ENCODE measurements at places on chromosomes 5 and 9. TPM values are rescaled to one million over a fixed set of nuclear protein-coding genes. Genes with fewer than 3 reads are reported as not detected.
A peak's percentile ranks its signal among the peaks of the same experiment; 100 is the strongest.

The GALT gene
- 47.6 TPM for total RNA-seq

The PCDHGA7 gene
- total RNA-seq = 2.5 TPM

The ELL2 gene
- total RNA-seq = 52.1 TPM

The MELK gene
- 1.2 TPM for total RNA-seq

The RASGRF2 gene
- 5.4 TPM for total RNA-seq

The SPATA31E1 gene
- not detected for total RNA-seq

DNA sequence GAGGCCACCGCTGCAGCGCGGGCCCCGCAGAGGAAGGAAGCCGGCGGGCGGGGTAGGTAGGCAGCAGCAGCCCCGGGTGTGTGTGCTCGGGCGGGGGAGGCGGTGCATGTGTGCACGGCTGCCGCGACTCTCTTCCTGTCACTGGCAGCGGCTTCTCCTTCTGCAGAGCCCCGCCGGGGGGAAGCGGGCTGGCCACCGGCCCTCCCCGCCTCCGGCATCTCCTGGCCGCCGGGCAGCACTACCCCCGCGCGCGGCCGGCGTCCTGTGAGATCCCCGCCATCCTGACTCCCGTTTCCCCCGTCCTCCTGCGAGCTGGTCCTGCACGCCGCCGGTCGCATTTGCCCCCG, 315 bp downstream of the PIK3R1 start:
- no peak for DNase-seq

DNA sequence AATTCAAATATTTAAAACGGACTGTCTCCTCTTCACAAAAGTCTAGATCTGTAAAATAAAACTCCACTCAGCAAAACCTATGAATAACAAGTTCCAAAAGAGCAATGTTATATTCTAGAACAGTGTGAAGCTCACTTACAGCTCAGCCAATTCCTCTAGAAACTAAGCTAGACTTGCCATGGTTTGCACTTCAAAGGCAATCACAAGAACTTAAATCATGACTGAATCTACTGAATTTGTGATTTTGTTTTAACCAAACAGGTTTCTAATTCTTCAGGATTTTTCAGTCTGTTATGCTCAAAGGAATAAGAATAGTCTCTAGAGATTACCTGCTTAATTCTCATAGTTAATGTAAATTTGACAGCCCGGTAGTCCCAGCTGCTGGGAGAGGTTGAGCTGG, 1.4 kb upstream of the PKD2L2 start:
- no peak for DNase-seq

- DNase-seq = no peak
Observed at GRCh38 chr9:131747352-131747751, 7.5 kb upstream of the RAPGEF1 start.

DNA sequence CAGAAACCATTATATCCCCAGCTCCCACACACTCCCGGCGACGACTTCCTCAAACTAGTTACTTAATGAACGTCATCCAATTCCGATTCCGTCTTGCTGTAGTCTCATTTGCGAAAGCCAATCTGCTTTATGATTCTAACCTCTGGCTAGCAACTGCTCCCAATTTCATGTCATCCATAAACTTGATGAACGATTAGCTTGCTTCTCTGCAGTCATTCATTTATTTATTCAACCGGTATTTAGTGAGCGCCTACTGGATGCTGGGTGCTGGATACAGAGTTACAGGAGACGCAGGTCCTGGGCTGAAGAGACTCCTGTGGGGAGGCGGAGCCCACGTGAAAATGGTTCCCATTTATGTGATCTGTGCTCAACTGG, 46.2 kb downstream of the TSPAN17 start:
- peak; percentile 81 for DNase-seq

DNA sequence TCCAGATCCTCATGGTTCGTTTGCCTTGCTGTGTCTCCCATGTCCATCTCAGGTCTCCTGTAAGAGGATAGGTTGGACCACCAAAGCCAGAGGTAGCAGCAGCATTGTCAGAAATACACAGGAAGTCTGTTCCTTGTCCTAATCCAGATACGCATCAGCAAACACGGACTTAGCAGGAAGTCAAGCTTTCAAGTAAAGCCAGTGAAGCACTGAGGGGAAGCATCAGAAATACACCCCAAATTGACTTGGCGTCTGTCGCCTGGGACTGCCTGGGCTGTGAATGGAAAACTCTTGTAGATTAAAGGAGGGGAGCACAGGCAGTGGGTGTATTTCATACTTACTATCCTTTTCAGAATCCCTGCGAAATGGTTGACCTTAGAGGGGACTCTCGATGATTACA, 171.3 kb downstream of the PSAT1 start:
- no peak for DNase-seq

DNA sequence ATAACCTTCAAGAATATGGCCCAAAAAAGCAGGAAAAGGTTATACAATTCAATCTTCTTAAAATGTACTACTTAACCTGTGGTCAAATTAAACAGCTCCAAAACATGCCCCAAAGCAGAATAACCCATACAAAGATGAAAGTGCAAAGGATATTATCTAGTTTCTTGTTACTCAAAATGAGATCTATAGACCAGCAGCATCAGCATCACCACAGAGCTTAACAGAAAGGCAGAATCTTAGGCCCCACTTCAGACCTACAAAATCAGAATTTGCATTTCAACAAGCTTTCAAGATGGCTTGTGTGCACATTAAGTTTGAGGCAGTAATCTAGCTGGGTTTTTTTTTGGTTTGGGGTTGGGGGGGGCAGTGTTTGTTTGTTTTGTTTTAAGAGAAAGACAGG, 54.0 kb downstream of the SCAI start:
- DNase-seq = no peak

- DNase-seq = no peak
Observed at GRCh38 chr9:96121136-96121535, 180.8 kb downstream of the HSD17B3 start.

GRCh38 chr5:92177926-92178487, 794.9 kb upstream of the ARRDC3 start:
- no peak for DNase-seq

GRCh38 chr5:60207040-60207439, 313.5 kb upstream of the PDE4D start:
- DNase-seq = no peak

Measured in upper lobe of right lung (tissue), 1 donor.